ENCODE measurements at places on chromosomes 13 and 19.

GRCh38 chr13:37741536-37741935 lies 128.0 kb downstream of the TRPC4 start:
- no peak for DNase-seq

DNA sequence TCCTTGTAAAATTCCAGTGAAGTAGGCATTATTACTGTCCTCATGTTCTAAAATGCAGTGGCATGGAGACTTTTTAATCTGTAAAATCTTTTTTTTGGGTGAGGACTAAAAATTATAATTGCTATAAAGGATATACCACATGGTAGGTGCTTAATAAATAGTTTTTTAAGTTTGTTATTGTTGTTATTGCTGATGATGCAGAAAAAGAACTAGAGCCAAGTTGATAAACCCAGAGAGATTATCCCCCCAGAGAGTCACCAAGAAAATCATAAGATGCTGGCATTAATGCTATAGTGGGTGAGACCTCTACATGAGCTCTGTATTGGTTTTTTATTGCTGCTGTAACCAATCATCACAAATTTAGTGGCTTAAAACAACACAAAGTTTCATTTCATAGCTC lies 44.3 kb upstream of the CNMD start:
- no peak for DNase-seq

DNA sequence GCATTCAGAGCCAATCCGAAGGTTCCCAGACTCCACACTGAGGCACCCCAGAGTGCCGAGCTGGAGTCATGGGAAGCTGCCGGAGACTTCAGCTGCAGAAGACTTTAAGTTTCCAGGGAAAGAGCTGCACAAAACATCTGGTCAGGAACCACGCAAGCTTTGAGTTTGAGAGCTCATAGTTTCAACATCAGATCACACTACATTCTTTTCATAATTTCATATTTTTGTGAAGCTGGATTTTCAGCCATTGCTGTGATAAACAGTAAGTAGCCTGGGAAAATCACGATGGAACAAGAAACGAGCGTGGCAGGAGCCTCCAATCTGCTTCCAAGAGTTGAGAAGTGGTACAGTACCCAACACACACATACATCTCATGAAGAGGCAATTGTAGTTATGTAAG lies 25.5 kb upstream of the ATP12A start:
- no peak for DNase-seq

DNA sequence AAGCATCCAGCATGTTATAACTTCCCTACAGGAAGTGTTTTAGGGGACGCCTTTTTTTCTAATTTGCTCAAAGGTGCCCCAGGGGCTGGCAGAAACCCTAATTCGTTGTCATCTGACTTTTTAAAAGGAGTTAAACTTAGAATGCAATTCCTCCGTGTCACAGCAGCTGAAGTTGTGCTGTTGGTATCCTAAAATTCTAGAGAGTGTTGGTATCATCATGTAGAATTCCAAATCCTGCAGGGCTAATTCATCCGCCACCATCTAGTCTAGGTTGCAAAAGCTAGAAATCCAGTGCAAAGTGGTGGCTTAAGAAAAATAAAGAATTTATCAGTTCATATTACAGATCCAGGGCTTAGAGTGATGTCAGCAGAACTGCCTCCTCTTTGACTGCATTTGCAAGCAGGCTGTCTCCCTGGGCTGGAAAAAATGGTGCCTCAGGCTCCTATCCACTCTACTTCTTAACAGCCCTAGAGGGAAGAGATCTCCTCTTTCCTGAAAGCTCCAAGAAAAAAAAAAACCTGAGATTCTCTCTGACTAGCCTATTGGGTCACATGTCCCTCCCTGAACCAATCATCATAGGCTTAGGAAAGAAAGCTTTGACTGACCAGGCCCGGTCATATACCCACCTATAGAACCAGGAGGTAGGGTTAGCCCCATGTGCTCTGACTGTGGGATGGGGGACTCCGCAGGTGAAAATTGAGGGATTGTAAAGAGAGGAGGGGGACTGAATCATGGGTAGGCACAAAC lies 73.0 kb downstream of the MAP4K1 start:
- DNase-seq, result no peak
